ENCODE measurements at places on chromosomes 4 and X.

GRCh38 chr4:15322006-15322405 lies 105.8 kb upstream of the C1QTNF7 start:
- DNase-seq, result no peak

GRCh38 chr4:140088323-140088967 lies 65.5 kb downstream of the MAML3 start:
- no peak for DNase-seq

DNA sequence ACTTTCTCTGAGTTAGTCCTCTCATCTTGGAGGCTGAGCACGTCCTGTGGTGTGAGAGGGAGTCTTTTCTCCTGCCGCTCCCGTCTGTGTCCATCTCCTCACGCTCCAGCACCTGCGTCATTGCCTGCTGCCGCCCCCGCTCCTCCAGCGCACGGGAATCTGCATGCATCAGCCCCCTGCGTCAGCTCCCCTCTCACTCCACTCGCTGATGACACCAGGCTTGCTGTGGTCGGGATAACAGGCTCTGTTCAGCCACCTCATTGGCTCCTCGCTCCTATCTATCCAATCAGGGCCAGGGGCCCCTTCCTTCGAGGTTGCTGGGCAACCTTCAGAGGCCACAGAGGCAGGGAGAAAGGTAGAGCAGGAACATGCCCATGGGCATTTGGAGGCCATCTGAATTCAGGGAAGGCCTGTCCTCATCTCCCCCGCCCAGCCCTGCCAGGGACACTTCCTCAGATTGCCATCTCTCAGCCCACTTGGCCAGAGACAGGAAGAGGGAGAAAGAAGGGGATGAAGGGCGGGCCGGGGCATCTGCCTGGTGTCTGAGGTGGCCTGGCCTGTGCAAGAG lies 9.3 kb downstream of the ZNF185 start:
- no peak for DNase-seq

DNA sequence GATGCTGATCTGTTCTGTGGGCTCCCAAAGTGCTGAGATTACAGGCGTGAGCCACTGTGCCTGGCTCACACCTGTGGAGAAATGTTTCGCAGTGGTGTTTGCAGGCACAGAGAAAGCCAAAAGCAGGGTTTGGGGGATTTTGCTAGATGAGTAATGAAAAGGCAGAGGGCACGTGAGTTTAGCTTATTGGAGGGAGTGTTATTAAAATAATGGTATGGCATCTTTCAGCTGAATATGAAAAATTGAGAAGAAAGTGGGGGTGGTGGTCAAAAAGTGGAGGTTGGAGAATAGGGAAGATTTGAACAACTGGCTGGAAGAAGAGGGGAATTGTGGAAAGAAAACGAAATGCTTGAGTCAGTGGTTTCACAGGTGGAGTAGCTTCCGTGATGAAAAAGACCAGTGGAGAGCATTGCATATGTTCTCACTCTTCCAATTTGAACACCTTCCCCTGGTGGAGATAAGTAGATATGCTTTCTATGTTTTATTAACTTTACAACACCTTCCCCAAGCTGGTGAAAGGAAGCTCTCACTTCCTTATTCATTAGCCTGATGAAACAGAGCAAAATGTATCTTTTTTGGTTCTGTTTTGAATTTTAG lies 1.1 kb upstream of the CHST7 start:
- peak; percentile 50 for DNase-seq

DNA sequence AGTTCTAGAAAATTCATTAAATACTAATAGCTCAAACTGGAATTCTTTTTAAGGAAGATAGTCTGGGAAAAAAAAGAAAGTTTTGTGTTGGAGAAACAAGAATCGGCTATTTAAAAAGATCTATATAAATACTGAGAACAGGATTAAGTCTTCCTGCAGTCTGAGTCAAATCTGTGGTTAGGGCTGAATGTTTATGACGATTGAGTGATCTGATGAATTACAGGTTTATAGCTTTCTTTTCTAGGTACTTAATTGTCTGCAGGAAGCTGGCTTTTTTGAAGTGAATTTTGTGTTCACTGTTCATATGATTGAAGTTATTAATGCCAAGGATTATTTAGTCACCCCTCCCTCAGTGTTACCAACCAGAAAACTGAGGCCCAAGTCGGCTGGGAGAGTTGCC lies 42.2 kb downstream of the TLL1 start:
- DNase-seq, result no peak

DNA sequence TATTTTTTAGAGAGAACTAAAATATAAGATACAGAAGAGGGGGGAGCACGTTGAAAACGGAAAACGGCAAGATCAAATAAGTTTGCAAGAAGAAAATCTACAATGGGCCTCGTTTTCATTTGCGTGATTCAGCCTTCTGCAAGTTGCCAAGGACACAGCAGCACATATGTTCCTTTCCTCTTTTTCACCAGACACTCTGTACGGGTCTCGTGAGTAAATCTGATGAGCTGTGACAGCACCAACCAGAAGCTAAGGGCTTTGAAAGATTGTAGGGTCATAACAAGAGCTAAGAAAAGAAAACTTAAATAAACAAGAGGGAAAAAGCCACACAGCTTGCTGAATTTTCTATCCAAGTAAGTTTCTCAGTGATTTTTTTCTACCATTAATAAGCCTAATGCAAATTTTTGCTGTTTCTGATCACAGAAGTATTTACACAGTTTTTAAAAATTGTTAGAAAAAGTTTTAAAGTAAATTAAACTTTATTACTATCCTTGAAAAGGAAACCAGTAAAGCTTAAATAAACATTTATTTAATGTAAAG lies 63.4 kb downstream of the SCML2 start:
- DNase-seq, result no peak

DNA sequence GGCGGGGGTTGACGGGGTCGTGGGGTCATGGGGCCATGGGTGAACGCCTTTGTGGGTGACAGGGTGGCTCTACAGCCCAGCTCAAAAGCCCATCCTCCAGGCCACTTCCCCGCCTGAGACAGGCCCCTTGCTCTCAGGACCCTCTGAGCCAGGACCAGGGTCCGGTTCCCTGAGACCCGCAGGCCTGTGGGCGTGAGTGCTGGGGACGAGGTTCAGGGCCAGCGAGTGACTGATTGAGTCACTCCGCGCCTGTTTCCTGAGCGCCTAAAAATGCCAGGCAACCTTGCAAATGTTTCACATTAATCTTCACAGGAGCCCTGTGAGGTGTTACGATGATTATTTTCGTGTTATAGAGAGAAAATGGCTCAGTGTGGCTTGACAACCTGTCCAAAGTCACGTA lies 97.8 kb downstream of the ZNF674 start:
- DNase-seq, result no peak

GRCh38 chr4:138312536-138312911 lies 70.4 kb upstream of the SLC7A11 start:
- DNase-seq, result no peak

- peak; percentile 42 for DNase-seq
Measured at GRCh38 chr4:152936446-152937335, 568 bp downstream of the FHDC1 start.

- no peak for DNase-seq
Measured at GRCh38 chr4:149121023-149121404, 678.8 kb upstream of the NR3C2 start.

DNA sequence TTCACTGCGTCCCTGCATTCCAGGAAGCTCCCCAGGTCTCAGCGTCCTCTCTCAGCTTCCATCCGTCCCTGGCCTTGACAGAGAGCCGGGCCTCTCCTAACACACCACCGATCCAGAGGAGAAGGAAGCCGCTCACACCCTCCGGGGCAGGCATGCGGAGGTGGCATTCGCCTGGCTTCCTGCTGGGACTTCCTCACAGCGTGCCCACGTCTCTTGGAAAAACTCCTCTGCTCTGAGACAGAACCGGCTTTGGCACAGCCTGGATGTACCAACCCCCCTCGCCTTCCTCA lies 3.2 kb downstream of the CTAG2 start:
- no peak for DNase-seq

GRCh38 chrX:11929476-11929875 lies 171.4 kb downstream of the MSL3 start:
- DNase-seq, result no peak

GRCh38 chrX:139815771-139816170 lies 107.8 kb upstream of the MCF2 start:
- no peak for DNase-seq

GRCh38 chrX:108642273-108642628 lies 94.1 kb downstream of the IRS4 start:
- DNase-seq, result no peak

DNA sequence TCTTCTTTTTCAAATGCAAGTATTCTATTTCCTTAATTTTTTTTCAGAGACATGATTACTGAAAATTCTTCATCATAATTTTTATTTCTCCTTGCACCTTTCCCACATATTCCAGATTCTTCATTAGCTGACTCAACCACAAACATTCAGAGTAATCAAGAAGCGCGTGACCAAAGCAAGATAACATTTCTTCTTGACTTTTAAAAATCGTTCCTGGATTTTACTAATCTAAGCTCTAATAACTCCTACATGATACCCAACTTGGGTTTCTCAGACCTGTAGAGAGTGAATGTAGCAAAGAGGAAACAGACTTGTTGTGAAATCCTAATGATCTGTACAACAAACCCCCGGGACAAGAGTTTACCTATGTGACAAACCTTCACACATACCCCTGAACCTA lies 615.0 kb downstream of the TMA16 start:
- DNase-seq, result no peak

DNA sequence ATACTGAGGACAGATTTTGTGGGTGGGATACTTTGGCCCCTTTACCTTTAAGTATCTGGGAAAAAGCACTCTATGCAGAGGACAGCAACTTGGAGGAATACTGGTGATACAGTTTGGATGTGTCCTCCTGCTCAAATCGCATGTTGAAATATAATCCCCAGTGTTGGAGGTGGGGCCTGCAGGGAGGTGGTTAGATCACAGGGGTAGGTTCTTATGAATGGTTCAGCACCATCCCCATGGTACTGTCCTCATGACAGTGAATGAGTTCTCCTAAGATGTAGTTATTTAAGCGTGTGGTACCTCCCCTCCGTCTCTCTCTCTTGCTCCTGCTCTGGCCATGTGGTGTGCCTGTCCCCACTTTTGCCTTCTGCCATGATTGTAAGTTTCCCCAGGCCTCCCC lies 24.6 kb downstream of the GPAT3 start:
- DNase-seq, result no peak

DNA sequence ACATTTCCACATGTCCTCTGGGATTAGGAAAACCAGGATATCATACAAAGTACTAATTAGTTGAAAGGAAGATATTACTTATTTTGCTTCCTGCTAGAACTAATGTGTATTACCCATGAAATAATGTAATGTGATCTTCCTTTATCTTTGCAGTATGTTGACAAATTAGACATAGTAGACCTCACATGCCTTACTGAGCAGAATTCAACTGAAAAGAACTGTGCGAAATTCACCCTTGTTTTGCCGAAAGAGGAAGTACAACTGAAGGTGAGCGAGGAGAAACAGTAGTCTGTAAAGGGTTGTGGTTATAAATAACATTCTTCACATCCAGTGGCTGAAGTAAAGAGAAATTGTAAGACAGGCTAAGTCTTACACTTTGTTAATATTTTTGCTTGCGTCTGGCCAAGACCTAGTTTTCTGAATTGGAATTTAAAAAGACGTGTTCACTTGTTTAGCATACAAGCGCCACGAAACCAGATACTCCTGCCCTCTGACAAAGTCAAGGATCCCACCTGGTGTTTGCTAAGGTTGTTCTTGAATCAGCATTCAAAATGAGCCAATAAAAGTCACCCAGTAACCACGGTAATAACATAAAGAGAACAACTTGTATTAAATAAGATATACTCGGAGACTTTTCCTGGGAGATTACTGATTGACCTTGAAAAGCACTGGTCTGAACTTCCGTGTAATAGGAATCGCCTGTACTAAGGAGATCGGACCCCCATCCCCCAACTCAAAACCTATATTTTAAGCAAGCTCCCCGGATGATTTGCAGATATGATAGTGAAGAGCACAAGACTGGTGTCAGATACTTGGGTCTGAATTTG lies 16.9 kb downstream of the STAP1 start:
- peak; percentile 64 for DNase-seq

DNA sequence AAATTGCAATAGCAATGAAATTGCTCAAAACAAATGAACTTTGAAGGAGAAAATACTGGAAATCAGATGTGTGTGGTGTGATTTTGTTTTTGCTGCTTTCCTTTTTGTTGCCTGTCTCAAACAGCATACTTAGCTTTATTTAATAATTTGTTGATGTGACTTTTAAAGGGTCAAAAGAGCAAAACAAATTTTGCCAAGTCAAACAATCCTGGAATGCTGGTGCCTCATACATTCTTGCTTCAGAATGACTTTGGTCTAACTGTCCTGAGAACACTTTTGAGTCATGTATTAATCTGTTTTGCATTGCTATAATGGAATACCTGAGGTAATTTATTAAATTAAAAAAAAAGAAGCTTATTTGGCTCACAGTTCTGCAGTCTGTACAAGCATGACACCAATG lies 3.4 kb downstream of the PF4V1 start:
- no peak for DNase-seq

DNA sequence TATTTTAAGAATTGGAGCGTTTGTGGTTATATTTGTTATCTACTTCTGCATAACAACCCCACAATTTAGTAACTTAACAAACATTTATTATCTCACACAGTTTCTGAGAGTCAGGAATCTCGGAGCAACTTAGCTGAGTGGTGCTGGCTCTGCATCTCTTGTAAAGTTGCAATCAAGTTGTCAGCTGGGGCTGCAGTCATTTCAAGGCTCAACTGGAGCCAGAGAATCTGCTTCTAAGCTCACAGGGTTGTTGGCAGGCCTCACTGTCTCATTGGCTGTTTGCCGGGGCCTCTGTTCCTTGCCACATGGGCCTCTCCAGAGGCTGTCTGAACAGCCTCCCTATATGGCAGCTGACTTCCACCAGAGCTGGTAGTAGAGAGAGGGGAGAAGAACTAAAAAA lies 281.2 kb upstream of the GNPDA2 start:
- no peak for DNase-seq

- no peak for DNase-seq
Measured at GRCh38 chr4:128483041-128483440, 195.4 kb upstream of the PGRMC2 start.

GRCh38 chrX:130228871-130229270 lies 39.8 kb downstream of the ZNF280C start:
- no peak for DNase-seq

DNA sequence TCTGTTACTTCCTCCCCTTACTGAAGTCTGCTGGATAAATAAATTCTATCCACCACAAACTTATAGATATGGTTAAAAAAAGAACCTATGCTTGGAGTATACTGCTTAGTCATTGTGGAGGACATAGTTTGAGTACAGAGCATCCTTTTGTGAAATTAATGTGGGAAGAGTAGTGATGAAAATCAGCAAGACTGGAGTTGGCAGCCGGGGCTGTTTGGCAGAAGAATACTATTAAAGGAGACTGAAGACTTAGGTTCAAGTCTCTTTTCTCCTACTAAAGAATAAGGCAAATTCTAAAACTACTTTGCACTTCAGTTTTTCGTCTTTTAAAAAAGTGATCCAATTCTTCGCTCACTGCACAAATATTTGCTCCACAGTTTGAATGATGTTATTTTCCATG lies 326.6 kb upstream of the ATOH1 start:
- no peak for DNase-seq

DNA sequence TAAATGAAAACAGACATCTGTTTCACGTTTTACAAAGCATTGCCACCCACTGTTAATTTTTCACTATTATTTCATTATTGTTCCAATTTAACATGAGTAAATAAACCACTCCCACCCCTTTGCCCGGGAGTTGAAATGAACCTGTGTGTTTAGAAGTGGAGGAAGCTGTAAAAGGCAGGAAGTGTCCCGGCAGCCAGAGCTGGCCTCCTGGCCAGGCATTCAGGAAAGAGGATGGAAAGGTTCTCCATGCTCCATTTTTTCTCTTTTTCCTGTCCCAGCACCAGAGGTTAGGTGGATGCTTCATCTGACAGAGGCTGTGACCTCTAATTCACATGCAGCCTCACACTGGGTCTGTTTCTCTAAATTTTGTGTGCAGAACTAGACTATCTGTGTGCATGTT lies 55.5 kb upstream of the LNX1 start:
- DNase-seq, result no peak

GRCh38 chrX:48533165-48533564 lies 6.3 kb upstream of the TBC1D25 start:
- DNase-seq, result no peak
